ENCODE measurements at places on chromosomes 6 and 20. TPM values are rescaled to one million over a fixed set of nuclear protein-coding genes. Genes with fewer than 3 reads are reported as not detected.

OXT gene
- not detected for total RNA-seq

RRAGD gene
- total RNA-seq, result 4.8 TPM

RNF182 gene
- 3.1 TPM for total RNA-seq

NMBR gene
- not detected for total RNA-seq

SLC4A11 gene
- total RNA-seq, result 15.1 TPM

NUDT3 gene
- total RNA-seq, result 6.4 TPM

CGA gene
- 0.24 TPM for total RNA-seq

CARMIL1 gene
- 9.9 TPM for total RNA-seq

TBC1D32 gene
- 1.3 TPM for total RNA-seq

BANF2 gene
- not detected for total RNA-seq

MTRF1L gene
- 15.3 TPM for total RNA-seq

LHFPL5 gene
- 0.09 TPM for total RNA-seq

ENPP1 gene
- total RNA-seq, result 1.6 TPM

FOXA2 gene
- total RNA-seq, result 17.8 TPM

FAM217A gene
- not detected for total RNA-seq

ZNF318 gene
- total RNA-seq, result 5.0 TPM

RAD21L1 gene
- total RNA-seq, result not detected

YIPF3 gene
- 67.4 TPM for total RNA-seq

BTNL2 gene
- total RNA-seq, result not detected

RNF144B gene
- 0.68 TPM for total RNA-seq

OTOR gene
- total RNA-seq, result not detected

PARD6B gene
- total RNA-seq, result 2.7 TPM

GPR63 gene
- total RNA-seq, result 0.46 TPM

MAS1 gene
- total RNA-seq, result not detected

SRSF12 gene
- total RNA-seq, result 1.6 TPM

NOTCH4 gene
- 0.76 TPM for total RNA-seq

NKAPL gene
- not detected for total RNA-seq

CDH4 gene
- total RNA-seq, result 5.8 TPM

FAXC gene
- total RNA-seq, result 7.3 TPM

LTB gene
- total RNA-seq, result 0.33 TPM

HIVEP2 gene
- 2.1 TPM for total RNA-seq

BTN1A1 gene
- not detected for total RNA-seq

CASS4 gene
- total RNA-seq, result 0.12 TPM

TINAG gene
- total RNA-seq, result not detected

CLPSL1 gene
- not detected for total RNA-seq

FERMT1 gene
- total RNA-seq, result 14.7 TPM

CFB gene
- total RNA-seq, result 1.7 TPM

SPATA25 gene
- total RNA-seq, result 0.52 TPM

CALHM6 gene
- not detected for total RNA-seq

SYCP2 gene
- total RNA-seq, result 0.30 TPM

LBP gene
- total RNA-seq, result 1.3 TPM

STMND1 gene
- not detected for total RNA-seq

BMP5 gene
- not detected for total RNA-seq

ITCH gene
- 32.2 TPM for total RNA-seq

ADGRG6 gene
- 43.1 TPM for total RNA-seq

GDAP1L1 gene
- total RNA-seq, result not detected

DDX27 gene
- total RNA-seq, result 57.8 TPM
